B cell (primary cell): ENCODE measurements at places on chromosomes 3 and 15.

- peak overlapping the region; percentile 8 for H3K4me3 ChIP-seq
- H3K36me3 ChIP-seq = no peaks in the 10 kb centered on the region
- no peaks in the 10 kb centered on the region for H3K27me3 ChIP-seq
- peaks cover 58% of the 10 kb centered on the region for H3K4me1 ChIP-seq
Observed at GRCh38 chr15:78069052-78069414, 8.5 kb downstream of the TBC1D2B start.

DNA sequence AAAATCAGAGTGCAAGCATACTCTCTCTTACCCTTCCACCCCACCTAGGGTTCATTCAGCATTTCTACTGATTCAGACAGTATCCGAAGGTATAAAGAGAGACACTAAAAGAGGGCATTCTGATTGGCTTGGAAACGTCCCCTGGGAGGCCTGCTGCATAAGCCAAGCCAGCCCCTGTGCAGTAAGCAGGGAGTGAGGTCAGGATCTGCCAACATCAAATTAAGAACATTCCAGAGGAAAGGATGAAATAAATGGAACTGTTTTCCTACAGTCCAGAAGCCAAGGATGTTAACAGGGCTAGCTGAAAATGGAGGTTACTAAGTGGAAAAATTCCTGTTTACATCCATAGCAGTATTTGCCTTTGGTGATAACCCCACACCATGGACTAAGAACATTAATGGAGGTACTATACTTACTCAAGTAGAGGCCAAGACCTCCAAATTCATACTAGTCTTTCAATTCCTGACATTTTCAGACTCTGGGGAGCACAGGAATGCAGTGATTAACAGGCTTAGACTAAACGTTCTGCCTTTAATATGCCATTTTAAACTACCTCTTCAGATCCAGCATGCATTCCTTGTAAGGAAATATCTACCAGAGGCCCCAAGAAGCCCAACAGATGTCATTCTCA, 34.5 kb downstream of the NPTN start:
- no peak overlapping the region for H3K27ac ChIP-seq
- H3K4me3 ChIP-seq = no peak overlapping the region
- H3K4me1 ChIP-seq = peaks cover 8% of the 10 kb centered on the region
- peaks cover 7% of the 10 kb centered on the region for H3K36me3 ChIP-seq
- no peak for DNase-seq

DNA sequence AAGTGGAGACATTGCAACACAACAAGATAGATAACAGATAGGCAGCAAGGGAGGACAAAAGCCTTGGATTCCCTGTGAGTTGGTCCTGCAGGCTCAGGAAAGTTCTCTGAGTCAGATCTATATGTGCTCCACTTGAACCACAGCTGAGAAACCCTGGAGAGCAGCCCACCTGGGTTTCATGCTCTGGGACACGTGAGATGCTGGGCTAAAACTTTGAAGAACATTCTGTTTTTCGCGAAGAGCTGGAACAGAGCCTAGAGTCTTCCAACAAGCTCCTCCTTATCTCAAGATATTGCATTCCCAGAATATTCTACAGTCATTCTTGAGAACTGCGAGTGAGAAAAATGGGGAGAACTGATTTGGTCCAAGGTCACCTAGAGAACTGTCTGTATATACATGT, 583.0 kb upstream of the ROBO1 start:
- no peaks in the 10 kb centered on the region for H3K27me3 ChIP-seq
- no peak overlapping the region for H3K27ac ChIP-seq
- no peak for DNase-seq
- H3K36me3 ChIP-seq = no peaks in the 10 kb centered on the region

DNA sequence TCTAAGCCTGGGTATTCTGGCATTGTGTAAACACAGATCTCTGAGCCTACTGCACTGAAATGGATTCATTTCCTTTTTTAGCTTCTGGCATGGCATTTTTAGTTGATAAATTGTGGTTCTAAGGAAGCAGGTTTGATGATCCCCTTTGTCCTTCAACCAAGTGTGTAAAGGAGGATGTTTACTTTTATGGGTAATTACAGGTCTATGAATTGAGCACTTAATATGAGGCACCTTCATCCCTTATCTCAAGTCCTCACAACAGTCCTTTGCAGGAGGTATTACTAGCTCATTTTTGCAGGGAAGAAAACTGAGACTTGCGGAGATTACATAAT, 30.8 kb upstream of the ZBTB38 start:
- H3K27me3 ChIP-seq = no peaks in the 10 kb centered on the region
- no peaks in the 10 kb centered on the region for H3K36me3 ChIP-seq
- H3K27ac ChIP-seq = no peak overlapping the region
- peaks cover 13% of the 10 kb centered on the region for H3K4me1 ChIP-seq
- no peak overlapping the region for H3K4me3 ChIP-seq
- DNase-seq = no peak

- H3K36me3 ChIP-seq = peaks cover 13% of the 10 kb centered on the region
- H3K27ac ChIP-seq = no peak overlapping the region
- H3K4me3 ChIP-seq = no peak overlapping the region
- peaks cover 17% of the 10 kb centered on the region for H3K4me1 ChIP-seq
- no peaks in the 10 kb centered on the region for H3K27me3 ChIP-seq
Observed at GRCh38 chr3:141557961-141558706, 71.3 kb downstream of the RASA2 start.

DNA sequence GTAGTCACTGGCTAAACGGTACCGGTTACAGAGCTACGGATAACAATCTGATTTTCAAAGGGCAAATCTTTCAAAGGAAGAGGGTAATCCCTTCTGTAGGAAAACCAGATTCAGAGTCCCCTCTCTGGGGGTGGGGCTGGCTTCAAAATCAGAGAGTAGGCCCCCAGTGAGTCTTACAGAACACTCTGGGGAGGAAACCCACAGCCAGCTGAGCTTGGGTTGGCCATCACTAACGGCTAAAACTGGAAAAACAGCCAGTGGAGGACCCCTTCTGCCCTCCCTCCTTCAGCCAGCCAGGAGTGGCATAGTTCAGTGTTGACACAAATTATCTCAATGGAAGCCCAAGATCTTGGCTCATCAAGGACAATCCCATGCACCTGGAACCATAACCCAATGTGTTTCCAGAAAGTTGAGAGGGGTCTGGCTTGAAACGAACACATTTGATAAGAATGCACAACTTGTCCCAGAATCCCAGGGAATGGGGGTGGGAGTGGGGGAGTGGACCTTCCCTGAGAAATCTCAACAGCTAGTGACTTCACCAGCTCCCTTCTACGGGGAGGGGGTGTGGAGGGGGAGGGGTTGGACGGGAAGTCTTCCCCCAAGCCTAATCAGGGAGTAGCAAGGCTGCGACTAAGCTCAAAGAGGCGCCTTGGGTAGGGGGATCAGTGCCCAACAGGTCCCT, 1.0 kb downstream of the RASL12 start:
- H3K36me3 ChIP-seq = no peaks in the 10 kb centered on the region
- H3K27ac ChIP-seq = no peak overlapping the region
- no peaks in the 10 kb centered on the region for H3K27me3 ChIP-seq
- DNase-seq = no peak
- peaks cover 3% of the 10 kb centered on the region for H3K4me1 ChIP-seq

DNA sequence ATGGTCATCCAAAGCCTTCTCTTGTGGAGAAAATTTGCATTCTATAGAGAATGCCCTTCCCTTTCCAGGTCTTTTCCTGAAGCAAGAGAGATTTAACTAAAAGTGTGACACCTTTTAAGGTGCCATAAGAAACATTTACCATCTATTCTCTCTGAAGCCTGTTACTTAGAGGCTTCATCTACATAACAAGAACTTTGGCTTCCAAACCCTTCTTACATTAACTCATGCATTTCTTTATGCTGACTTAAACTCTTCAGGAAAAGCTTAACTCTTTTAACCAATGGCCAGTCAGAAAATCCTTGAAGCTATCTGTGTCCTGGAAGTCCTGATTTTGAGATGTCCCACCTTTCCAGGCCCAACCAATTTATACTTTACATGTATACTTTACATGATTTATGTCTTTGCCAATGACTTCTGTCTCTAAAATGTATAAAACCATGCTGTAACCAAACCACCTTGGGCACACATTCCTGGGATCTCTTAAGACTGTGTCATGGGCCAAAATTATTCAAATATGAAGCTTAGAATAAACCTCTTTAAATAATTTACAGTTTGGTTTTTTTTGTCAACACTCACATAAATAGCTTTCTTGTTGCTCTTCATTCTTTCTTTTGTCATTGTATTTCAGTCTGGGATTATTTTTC, 472.6 kb upstream of the NECTIN3 start:
- no peaks in the 10 kb centered on the region for H3K4me1 ChIP-seq
- H3K27me3 ChIP-seq = no peaks in the 10 kb centered on the region
- no peaks in the 10 kb centered on the region for H3K36me3 ChIP-seq
- DNase-seq = no peak

DNA sequence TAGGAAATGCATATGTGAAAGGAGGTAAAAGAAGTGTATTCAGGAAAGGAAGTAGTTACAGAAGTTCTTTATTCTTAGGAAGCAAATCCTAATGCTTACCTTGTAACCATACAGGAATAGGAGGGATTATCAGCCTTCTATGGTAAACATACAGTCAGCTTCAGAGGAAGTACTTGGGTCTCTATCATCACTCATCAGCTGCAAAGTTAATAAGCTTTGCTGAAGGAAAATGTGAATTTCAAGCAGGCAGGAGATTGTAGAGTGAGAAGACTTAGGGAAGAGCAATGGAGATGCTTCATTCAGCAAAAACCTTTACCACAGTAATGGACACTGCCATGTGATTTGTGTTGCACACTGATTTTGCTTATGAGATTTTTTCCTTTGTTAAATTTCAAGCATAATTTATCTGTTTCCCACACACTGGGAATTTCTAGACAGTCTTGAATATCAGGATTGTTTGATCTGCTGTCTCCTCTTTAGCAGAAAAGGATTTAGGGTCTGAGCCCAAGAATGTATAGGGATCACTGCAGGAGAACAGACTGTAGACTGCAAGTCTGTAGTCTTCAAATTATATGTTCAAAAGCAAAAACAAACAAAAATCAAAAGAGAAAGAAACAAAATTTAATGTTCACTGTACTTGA, 150.8 kb downstream of the ZNF609 start:
- no peaks in the 10 kb centered on the region for H3K4me1 ChIP-seq
- H3K4me3 ChIP-seq = no peak overlapping the region
- no peak for DNase-seq
- H3K36me3 ChIP-seq = no peaks in the 10 kb centered on the region

DNA sequence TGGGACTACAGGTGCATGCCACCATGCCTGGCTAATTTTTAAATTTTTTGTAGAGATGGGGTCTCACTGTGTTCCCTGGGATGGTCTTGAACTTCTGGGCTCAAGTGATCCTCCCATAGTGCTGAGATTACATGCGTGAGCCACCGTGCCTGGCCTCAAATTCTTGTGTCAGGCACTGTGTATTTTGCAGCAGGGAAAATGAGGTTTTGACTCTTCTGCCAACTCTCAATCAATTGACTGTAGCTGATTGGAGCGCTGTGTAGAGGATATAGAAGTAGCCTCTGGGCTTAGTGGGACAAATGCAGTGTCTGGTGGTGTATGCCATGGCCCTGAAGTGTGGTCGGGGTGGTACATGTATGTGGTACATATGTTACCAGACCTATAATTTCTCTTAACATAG, 152.3 kb downstream of the FNDC3B start:
- no peak for DNase-seq
- H3K4me1 ChIP-seq = no peaks in the 10 kb centered on the region
- H3K27me3 ChIP-seq = no peaks in the 10 kb centered on the region
- no peaks in the 10 kb centered on the region for H3K36me3 ChIP-seq
- H3K27ac ChIP-seq = no peak overlapping the region

DNA sequence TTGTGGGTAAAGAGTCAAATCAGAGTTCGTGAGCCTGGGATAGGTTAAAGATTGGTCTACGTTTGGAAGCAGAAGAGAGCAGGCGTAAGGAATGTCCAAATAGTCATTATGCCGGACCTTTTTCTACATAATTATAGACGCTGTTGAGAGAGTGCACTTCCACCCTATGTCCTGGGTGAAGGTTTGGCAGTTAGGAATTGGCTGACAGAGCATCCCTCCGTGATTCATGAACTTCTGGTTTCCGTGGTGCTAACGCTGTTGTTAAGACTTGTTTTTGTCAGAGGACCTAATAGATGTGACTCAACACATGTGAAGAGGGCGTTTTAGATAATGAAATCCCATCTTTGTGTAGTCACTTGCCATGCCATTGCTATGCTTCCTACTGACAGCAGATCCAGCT, 1.1 kb downstream of the EAF1 start:
- no peak overlapping the region for H3K27ac ChIP-seq
- H3K27me3 ChIP-seq = no peaks in the 10 kb centered on the region
- H3K36me3 ChIP-seq = peaks cover 37% of the 10 kb centered on the region

DNA sequence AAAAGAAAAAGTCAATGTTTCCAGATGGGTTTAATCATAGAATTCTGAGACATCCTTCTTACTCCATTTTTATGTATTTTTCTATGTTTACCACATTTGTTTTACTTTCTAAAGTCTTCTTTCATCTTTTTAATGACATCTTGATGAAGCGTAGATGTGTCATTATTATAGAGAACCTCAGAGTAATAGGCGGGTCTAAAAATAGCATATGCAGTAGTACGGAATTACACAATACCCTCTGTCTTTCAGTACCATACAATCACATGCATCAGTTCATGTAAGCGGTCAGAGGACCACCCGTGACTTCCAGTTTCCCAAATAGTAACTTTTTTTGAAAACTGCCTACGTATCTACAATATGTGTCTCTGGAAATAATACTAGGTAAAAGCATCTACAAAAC, 224.0 kb downstream of the PLOD2 start:
- H3K27ac ChIP-seq = no peak overlapping the region
- no peaks in the 10 kb centered on the region for H3K4me1 ChIP-seq

GRCh38 chr15:101043011-101043410, 123.9 kb downstream of the LRRK1 start:
- no peak overlapping the region for H3K4me3 ChIP-seq
- no peak for DNase-seq
- no peaks in the 10 kb centered on the region for H3K4me1 ChIP-seq
- H3K27me3 ChIP-seq = no peaks in the 10 kb centered on the region
- H3K36me3 ChIP-seq = peaks cover 53% of the 10 kb centered on the region
- H3K27ac ChIP-seq = no peak overlapping the region

DNA sequence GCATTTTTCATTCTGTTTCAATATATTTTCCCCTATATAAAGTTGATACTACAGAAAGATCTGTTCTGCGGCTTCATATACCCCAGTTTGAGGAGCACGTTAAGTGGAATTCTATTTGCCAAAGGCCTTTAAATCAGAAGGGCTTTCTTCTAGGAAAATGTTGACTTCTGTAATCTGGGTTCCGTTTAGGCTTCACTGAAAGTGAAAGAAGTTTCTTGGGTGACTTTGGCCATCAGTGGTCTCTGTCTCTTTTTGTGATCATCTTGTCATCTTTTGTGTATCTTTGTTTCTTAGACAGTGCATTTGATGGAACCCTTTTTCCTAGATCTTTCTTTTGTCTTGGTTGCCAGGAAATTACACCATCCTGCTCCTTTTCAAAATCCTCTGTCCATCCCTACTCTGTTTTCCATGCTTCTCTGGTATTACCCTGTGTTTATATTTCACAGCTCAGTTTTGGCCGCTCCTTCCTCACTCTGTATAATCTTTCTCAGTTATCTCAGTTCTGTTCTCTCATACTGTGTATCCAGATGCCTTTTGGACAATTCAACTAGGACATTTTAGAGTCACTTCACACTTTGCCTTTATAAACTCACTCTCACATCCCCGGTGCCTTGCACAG, 40.7 kb upstream of the MAP3K13 start:
- H3K27ac ChIP-seq = no peak overlapping the region
- no peak for DNase-seq
- no peak overlapping the region for H3K4me3 ChIP-seq
- H3K27me3 ChIP-seq = no peaks in the 10 kb centered on the region
- no peaks in the 10 kb centered on the region for H3K4me1 ChIP-seq
